ENCODE measurements at places on chromosomes 7 and 10.

- DNase-seq = no peak
These were observed 65.6 kb downstream of the SCRN1 start for GRCh38 chr7:29924006-29924405.

DNA sequence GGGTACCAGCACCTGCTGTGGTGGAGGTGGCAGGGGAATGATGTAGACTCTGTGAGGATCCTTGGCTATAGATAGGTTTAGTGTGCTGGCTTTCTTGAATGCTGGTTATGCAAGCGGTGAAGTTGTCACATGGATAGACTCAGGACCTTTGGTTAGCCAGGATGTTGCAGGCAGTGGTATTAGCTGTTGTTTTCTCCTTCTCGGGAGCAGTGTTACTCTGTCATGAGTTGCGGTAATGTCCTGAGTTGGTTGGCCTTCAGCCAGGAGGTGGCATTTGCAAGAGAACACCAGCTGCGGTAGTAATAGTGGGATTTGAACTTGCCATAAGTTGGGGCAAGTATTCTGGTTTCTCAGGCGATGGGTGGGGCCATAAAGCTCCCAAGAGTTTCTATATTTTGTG is 10.8 kb downstream of the AGK start:
- no peak for DNase-seq

GRCh38 chr7:48636391-48637015 is 287.8 kb upstream of the CDC14C start:
- DNase-seq = no peak

GRCh38 chr10:128286762-128287500 is 160.7 kb upstream of the MKI67 start:
- no peak for DNase-seq

DNA sequence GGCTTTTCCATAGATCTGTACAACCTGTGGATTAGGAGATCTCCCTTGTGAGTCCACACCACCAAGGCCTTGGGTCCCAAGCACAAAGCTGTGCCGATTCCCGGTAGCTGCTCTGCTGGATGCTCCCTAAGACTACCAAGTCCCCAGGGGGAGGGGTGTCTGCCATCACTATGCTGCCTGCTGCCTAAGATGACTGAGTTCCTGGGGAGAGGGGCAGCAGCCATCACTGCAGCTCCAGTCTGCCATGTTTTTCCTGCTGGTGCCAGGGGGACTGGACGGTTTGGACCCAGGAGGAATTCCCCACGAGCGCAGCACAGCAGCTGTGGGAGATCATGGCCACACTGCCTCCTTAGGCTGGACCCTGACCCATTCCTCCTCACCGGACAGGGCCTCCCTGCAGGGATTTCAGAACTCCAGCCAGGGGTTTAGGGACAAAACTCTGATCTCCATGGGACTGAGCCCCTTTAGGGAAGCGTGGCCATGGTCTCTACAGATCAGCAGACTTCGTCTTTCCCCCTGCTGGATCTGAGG is 1049.8 kb downstream of the SORCS1 start:
- DNase-seq = no peak

DNA sequence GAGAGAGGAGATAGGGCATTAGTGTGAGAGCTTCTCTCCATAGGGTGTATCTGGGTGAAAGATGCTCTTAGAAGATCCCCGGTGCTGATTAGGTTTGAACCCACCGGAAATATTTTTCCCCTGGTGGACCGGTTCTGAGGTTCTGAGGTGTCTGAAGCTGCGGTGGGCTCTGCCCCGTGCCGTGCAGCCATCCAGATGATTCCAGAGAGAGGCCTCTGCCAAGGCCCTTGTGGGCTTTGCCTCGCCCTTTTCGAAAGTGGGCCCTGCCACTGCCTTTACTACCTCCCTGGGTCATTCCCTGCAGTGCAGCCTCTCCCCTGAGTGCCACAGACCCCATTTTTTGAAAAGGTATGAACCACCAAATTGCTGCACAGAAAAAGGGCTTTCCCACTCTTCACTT is 2.8 kb downstream of the GIMAP8 start:
- no peak for DNase-seq

GRCh38 chr10:43076876-43077420 is at the start of gene RET:
Gene RET, plus strand, starts transcription at chr10:43077069. Its CDS starts 190 bp downstream, at chr10:43077259.
- DNase-seq = no peak

Measured in stimulated activated CD8-positive, alpha-beta memory T cell treated with anti-CD3 and anti-CD28 coated beads, Interleukin-15, amount 100 ng/mL, for 4 hours (primary cell).